ENCODE measurements at places on chromosomes 5 and 9.
A peak's percentile ranks its signal among the peaks of the same experiment; 100 is the strongest.

- H3K27me3 ChIP-seq = no peaks in the 10 kb centered on the region
- no peaks in the 10 kb centered on the region for H3K36me3 ChIP-seq
- H3K4me1 ChIP-seq = no peaks in the 10 kb centered on the region
- DNase-seq = no peak
These were observed 5.9 kb downstream of the KLF4 start for GRCh38 chr9:107483666-107484065.

- peaks cover 8% of the 10 kb centered on the region for H3K4me1 ChIP-seq
- H3K36me3 ChIP-seq = no peaks in the 10 kb centered on the region
- DNase-seq = peak; percentile 52
- peak overlapping the region; percentile 95 for H3K27ac ChIP-seq
- H3K4me3 ChIP-seq = peak overlapping the region; percentile 90
These were observed 1.0 kb upstream of the GOLGA1 start for GRCh38 chr9:124941679-124942561.

DNA sequence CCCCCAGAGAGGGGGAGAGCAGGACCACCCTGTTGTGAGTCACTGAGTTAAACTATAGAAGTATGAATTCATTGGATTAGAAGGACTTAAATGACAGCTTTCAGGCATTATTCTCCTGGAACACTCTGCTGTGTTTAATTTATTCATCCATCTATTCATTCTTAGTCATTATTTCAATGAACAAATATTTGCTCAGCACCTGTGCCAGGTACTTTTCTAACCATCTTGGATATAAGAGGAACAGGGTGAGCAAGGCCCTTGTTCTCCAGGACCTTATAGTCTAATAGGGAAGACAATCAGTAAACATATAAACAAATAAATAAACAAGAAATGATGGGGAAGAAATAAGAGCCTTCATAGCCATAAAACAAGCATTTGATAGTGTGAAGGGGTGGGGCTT lies 483.9 kb upstream of the BRINP1 start:
- H3K27ac ChIP-seq = no peak overlapping the region
- DNase-seq = no peak
- H3K27me3 ChIP-seq = no peaks in the 10 kb centered on the region
- H3K36me3 ChIP-seq = no peaks in the 10 kb centered on the region
- H3K4me1 ChIP-seq = no peaks in the 10 kb centered on the region

DNA sequence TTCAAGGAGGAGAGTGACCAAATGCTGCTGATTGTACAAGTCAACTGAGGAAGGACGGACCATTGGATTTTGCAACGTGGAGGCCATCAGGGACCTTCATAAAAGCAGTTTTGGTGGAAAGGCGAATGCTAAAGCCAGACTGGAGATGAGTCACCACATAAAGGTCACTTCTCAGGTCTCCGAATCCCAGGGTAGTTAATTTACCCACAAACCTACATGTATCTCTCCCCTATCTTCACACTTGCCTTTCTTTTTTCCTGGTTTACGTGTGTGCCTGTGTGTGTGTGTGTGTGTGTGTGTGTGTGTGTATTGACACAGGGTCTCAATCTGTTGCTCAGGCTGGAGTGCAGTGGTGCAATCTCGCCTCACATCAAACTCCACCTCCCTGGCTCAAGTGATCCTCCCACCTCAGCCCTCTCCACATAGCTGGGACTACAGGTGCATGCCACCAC lies 4.6 kb upstream of the CTNNA1 start:
- no peak for DNase-seq
- no peak overlapping the region for H3K27ac ChIP-seq
- H3K4me3 ChIP-seq = no peak overlapping the region
- no peaks in the 10 kb centered on the region for H3K36me3 ChIP-seq

- H3K36me3 ChIP-seq = no peaks in the 10 kb centered on the region
- no peak overlapping the region for H3K4me3 ChIP-seq
- H3K27ac ChIP-seq = no peak overlapping the region
- DNase-seq = no peak
- peaks cover 3% of the 10 kb centered on the region for H3K4me1 ChIP-seq
These were observed 58.1 kb downstream of the PSAT1 start for GRCh38 chr9:78354989-78355388.

DNA sequence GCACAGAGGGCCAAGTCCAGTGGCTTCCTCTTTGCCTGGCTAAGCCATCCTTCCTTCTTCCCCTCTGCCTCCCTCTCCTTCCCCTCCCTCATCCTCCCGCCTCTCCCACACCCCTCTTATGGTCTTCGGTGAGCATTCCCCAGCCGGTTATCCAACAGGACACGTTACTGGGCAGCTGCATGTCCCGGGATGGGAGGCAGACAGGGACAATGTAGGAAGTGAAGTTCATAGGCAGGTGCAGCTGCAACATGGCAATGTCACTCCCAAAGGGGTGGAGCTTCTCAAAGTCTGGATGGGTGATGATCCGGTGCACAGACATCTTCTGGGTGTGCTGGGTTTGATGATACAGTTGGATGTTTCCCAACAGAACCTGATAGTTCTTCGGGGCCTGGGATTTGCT lies 71.4 kb upstream of the SPTLC1 start:
- H3K27me3 ChIP-seq = no peaks in the 10 kb centered on the region
- no peaks in the 10 kb centered on the region for H3K4me1 ChIP-seq
- H3K36me3 ChIP-seq = no peaks in the 10 kb centered on the region
- no peak for DNase-seq

GRCh38 chr5:166517976-166518375 lies 1773.5 kb upstream of the WWC1 start:
- H3K4me1 ChIP-seq = no peaks in the 10 kb centered on the region
- H3K4me3 ChIP-seq = no peak overlapping the region

- no peak overlapping the region for H3K4me3 ChIP-seq
- H3K36me3 ChIP-seq = no peaks in the 10 kb centered on the region
- H3K27me3 ChIP-seq = no peaks in the 10 kb centered on the region
- H3K27ac ChIP-seq = no peak overlapping the region
- no peaks in the 10 kb centered on the region for H3K4me1 ChIP-seq
These were observed 71.6 kb downstream of the LRRC70 start for GRCh38 chr5:62650197-62650596.

DNA sequence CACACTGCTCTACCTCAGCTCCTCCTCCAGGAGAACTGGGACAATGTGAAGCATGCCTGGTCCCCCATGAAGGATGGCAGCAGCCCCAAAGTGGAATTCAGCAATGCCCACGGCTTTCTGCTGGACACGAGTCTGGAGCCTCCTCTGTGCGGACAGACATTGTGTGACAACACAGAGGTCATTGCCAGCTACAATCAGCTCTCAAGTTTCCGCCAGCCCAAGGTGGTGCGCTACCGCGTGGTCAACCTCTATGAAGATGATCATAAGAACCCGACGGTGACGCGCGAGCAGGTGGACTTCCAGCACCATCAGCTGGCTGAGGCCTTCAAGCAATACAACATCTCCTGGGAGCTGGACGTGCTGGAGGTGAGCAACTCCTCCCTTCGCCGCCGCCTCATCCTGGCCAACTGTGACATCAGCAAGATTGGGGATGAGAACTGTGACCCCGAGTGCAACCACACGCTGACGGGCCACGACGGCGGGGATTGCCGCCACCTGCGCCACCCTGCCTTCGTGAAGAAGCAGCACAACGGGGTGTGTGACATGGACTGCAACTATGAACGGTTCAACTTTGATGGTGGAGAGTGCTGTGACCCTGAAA lies 34.1 kb downstream of the PAPPA start:
- no peaks in the 10 kb centered on the region for H3K4me1 ChIP-seq
- H3K36me3 ChIP-seq = no peaks in the 10 kb centered on the region
- H3K4me3 ChIP-seq = no peak overlapping the region
- H3K27ac ChIP-seq = no peak overlapping the region
- H3K27me3 ChIP-seq = no peaks in the 10 kb centered on the region

GRCh38 chr5:139960723-139961383 lies 82.2 kb downstream of the NRG2 start:
- H3K27me3 ChIP-seq = no peaks in the 10 kb centered on the region
- H3K27ac ChIP-seq = no peak overlapping the region
- no peak for DNase-seq
- H3K36me3 ChIP-seq = no peaks in the 10 kb centered on the region
- H3K4me3 ChIP-seq = no peak overlapping the region
- no peaks in the 10 kb centered on the region for H3K4me1 ChIP-seq

GRCh38 chr5:149489605-149490037 lies 61.6 kb downstream of the CSNK1A1 start:
- no peaks in the 10 kb centered on the region for H3K4me1 ChIP-seq
- H3K27me3 ChIP-seq = no peaks in the 10 kb centered on the region
- H3K4me3 ChIP-seq = no peak overlapping the region
- no peak for DNase-seq
- peaks cover 3% of the 10 kb centered on the region for H3K36me3 ChIP-seq
- H3K27ac ChIP-seq = no peak overlapping the region

DNA sequence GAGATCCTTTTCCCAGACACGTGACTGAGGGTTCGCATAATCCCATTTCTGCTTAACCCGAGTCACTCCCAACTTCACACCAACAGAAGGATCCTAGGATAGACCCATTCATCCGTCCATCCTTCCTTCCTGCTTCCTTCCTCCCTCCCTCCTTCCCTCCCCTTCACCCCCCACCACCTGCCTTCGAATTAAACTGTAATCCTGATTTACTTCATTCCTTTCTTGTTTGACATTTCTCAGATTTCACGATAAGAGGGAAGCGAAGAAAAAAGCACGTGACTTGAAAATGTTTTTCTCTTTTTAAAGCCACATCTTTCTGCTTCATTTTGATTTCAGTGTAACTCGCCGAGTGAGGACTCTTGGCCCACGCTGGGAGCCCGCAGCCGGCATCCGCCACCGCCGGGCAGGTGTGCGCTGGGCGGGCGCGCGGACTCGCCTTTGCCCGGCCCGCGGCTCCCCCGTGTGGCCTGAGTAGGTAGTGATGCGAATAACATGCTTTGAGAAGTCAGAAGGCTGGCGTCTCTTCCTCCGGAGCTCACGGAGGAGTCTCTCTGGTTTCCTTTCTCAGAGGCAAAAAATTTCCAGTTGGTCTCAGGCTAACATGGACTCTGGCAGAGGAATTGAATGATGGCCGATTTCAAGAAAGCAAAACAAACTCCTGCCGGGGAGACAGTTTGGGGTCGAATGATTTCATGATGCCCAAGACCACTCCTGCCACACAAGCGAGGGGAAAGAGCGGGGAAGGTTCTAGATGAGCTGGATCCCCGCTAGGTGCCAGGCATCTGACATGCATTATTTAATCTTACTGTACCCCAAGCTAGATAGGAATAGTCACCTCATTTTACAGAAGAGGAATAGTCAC lies 117.7 kb downstream of the SLC12A2 start:
- H3K36me3 ChIP-seq = no peaks in the 10 kb centered on the region
- H3K4me3 ChIP-seq = peak overlapping the region; percentile 15
- no peaks in the 10 kb centered on the region for H3K27me3 ChIP-seq
- H3K4me1 ChIP-seq = peaks cover 23% of the 10 kb centered on the region

DNA sequence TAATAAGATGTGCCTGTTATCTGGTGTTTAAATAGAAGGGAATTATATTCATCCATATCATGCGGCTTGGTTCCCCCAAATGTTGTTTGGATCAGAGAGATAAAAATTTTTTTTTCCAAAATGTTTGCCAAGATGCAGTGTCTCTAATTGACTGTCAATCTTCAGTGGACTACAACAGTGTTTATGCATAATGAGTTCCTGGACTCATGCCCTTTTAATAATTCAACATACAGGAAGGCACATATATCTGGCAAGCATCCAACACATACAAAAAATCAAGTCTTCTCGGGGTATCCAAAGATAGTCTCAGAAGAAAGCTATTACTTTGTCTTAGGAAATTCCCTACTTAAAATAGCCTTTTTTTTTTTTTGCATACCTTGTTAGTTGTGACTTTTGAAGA lies 1534.7 kb downstream of the EFNA5 start:
- no peak overlapping the region for H3K4me3 ChIP-seq
- no peak overlapping the region for H3K27ac ChIP-seq
- H3K4me1 ChIP-seq = no peaks in the 10 kb centered on the region
- DNase-seq = no peak
- H3K27me3 ChIP-seq = no peaks in the 10 kb centered on the region
- no peaks in the 10 kb centered on the region for H3K36me3 ChIP-seq

GRCh38 chr9:37936376-37936775 lies 32.4 kb upstream of the SLC25A51 start:
- H3K27ac ChIP-seq = no peak overlapping the region
- no peaks in the 10 kb centered on the region for H3K4me1 ChIP-seq
- H3K4me3 ChIP-seq = no peak overlapping the region
- no peaks in the 10 kb centered on the region for H3K27me3 ChIP-seq
- H3K36me3 ChIP-seq = no peaks in the 10 kb centered on the region
- DNase-seq = no peak

GRCh38 chr9:130017076-130017475 lies 25.9 kb downstream of the FNBP1 start:
- no peak for DNase-seq
- peaks cover 36% of the 10 kb centered on the region for H3K4me1 ChIP-seq
- peaks cover 10% of the 10 kb centered on the region for H3K36me3 ChIP-seq
- no peaks in the 10 kb centered on the region for H3K27me3 ChIP-seq
- H3K27ac ChIP-seq = no peak overlapping the region

- no peaks in the 10 kb centered on the region for H3K27me3 ChIP-seq
- no peaks in the 10 kb centered on the region for H3K4me1 ChIP-seq
- no peak overlapping the region for H3K27ac ChIP-seq
- no peaks in the 10 kb centered on the region for H3K36me3 ChIP-seq
These were observed 1.6 kb upstream of the OBP2B start for GRCh38 chr9:133210609-133211008.

DNA sequence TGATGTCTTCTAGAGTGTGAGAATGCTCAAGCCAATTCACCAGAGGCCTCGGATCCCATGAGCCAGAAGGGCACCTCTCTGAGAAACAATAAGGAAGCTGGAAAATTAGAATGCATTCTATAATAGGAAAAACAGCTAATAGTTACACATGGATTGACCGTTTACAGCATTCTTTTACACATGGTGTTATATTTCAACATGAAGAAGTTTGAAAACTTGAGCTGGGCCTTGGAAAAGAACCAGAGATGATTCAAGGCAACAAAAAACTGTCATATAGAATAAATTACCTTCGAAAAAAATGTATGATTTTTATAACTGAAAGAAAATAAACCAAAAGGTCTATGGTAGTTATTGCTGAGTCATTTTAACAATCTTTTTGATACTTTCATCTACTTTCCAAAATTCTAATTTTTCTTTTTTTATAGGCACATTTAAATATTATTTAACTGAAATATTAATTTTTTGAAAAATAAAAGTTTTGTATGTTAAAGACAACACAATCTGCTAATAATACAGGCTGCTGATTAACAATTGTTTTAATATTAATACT lies 6.2 kb downstream of the SH3TC2 start:
- H3K4me3 ChIP-seq = no peak overlapping the region
- H3K4me1 ChIP-seq = no peaks in the 10 kb centered on the region

DNA sequence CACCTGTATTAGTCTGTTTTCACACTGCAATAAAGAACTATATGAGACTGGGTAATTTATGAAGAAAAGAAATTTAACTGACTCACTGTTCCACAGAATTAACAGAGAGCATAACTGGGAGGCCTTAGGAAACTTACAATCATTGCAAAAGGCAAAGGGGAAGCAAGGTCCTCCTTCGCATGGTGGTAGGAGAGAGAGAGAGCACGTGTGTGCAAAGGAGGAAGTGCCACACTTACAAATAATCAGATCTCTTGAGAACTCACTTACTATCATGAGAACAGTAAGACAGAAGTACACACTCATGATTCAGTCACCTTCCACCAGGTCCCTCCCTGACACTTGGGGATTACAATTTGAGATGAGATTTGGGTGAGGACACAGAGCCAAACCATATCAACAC lies 258.7 kb downstream of the TRIM32 start:
- H3K27me3 ChIP-seq = no peaks in the 10 kb centered on the region
- no peak overlapping the region for H3K27ac ChIP-seq
- no peaks in the 10 kb centered on the region for H3K36me3 ChIP-seq
- no peaks in the 10 kb centered on the region for H3K4me1 ChIP-seq
- no peak overlapping the region for H3K4me3 ChIP-seq

- DNase-seq = no peak
- no peak overlapping the region for H3K4me3 ChIP-seq
- H3K36me3 ChIP-seq = no peaks in the 10 kb centered on the region
- no peak overlapping the region for H3K27ac ChIP-seq
- H3K4me1 ChIP-seq = no peaks in the 10 kb centered on the region
- H3K27me3 ChIP-seq = no peaks in the 10 kb centered on the region
These were observed 23.1 kb upstream of the NSMF start for GRCh38 chr9:137482094-137482781.
